ENCODE measurements at places on chromosomes 1 and 21. TPM values are rescaled to one million over a fixed set of nuclear protein-coding genes. Genes with fewer than 3 reads are reported as not detected.

Gene ENAH
- total RNA-seq: not detected

Gene SFN
- total RNA-seq: 1.8 TPM

Gene PDPN
- total RNA-seq: not detected

Gene KCNK2
- not detected for total RNA-seq

Gene MROH9
- not detected for total RNA-seq

Gene EXO1
- 29.0 TPM for total RNA-seq

Gene RGS18
- 0.28 TPM for total RNA-seq

Gene TPTE
- not detected for total RNA-seq

Gene ADGRB2
- 0.74 TPM for total RNA-seq

Gene LRP8
- 45.0 TPM for total RNA-seq

Gene PRAMEF8
- not detected for total RNA-seq

DNA sequence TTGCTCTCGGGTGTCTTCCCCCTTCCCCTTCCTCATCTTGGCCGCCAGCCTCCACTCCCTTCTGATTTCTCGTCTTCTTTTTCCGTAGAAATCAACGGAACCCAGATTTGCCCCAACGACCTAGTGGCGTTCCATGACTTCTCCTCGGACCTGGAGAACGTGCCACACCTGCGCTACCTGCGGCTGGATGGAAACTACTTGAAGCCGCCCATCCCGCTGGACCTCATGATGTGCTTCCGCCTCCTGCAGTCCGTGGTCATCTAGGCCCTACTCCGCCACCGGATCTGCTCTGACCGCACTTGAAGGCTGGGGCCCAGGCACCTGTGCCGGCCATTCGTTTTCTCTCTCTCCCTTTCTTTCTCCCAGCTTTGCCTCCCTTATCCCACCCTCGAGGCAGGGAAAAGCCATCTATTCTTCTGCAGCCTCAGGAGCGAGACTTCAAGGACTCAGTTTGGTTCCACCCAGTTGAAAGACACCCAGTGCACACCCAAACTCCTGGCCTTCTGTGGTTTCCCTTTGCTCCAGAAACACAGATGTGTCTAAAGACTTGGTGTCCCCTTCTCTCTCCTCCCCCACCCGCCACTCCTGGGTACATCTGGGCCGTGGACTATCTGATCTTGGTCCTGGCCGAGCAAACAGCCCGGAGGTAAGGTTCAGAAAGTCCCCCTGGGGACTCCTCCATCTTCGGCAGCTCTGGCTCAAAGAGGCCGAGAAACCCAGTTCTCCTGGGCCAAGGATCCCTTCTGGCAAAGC, 7.2 kb upstream of the OPTC start:
- peaks cover 4% of the 10 kb centered on the region for H3K4me1 ChIP-seq
- peak overlapping the region; percentile 67 for H3K27ac ChIP-seq
- H3K4me3 ChIP-seq: peak overlapping the region; percentile 71
- no peaks in the 10 kb centered on the region for H3K36me3 ChIP-seq

- peaks cover 78% of the 10 kb centered on the region for H3K4me1 ChIP-seq
- H3K4me3 ChIP-seq: peak overlapping the region; percentile 69
- H3K27ac ChIP-seq: peak overlapping the region; percentile 86
- DNase-seq: peak; percentile 51
- H3K27me3 ChIP-seq: peaks cover 2% of the 10 kb centered on the region
- H3K36me3 ChIP-seq: peaks cover 15% of the 10 kb centered on the region
Measured at GRCh38 chr1:25095635-25096200, 136.6 kb downstream of the SYF2 start.

- DNase-seq: no peak
- no peak overlapping the region for H3K4me3 ChIP-seq
- H3K27me3 ChIP-seq: no peaks in the 10 kb centered on the region
- H3K4me1 ChIP-seq: peaks cover 6% of the 10 kb centered on the region
- no peak overlapping the region for H3K27ac ChIP-seq
Measured at GRCh38 chr1:77857552-77857951, 30.9 kb upstream of the NEXN start.

GRCh38 chr1:4273243-4273642, 373.2 kb upstream of the C1orf174 start:
- H3K27ac ChIP-seq: no peak overlapping the region
- no peak overlapping the region for H3K4me3 ChIP-seq
- H3K4me1 ChIP-seq: no peaks in the 10 kb centered on the region
- no peak for DNase-seq
- H3K36me3 ChIP-seq: no peaks in the 10 kb centered on the region

- H3K27ac ChIP-seq: peak overlapping the region; percentile 91
- no peak for DNase-seq
- H3K27me3 ChIP-seq: no peaks in the 10 kb centered on the region
- H3K36me3 ChIP-seq: peaks cover 33% of the 10 kb centered on the region
- peak overlapping the region; percentile 74 for H3K4me3 ChIP-seq
Measured at GRCh38 chr1:198677871-198678270, 39.0 kb downstream of the PTPRC start.

DNA sequence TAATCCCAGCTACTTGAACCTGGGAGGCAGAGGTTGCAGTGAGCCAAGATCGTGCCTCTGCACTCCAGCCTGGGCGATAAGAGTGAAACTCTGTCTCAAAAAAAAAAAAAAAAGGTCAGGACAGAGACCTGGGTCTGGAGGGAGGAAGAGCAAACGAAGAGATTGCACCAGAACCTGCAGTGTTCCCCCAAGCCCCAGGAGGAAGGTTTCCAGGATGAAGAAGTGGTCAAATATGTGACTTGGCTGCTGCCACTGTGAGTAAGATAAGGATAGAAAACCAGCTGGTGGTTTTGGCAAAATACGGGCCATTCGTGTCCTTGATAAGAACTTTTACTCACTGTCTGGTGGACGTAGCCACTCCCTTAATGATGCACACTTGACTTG, 42.2 kb downstream of the CLDN14 start:
- no peaks in the 10 kb centered on the region for H3K4me1 ChIP-seq
- peaks cover 11% of the 10 kb centered on the region for H3K27me3 ChIP-seq
- no peak for DNase-seq
- H3K27ac ChIP-seq: no peak overlapping the region
- H3K4me3 ChIP-seq: no peak overlapping the region

DNA sequence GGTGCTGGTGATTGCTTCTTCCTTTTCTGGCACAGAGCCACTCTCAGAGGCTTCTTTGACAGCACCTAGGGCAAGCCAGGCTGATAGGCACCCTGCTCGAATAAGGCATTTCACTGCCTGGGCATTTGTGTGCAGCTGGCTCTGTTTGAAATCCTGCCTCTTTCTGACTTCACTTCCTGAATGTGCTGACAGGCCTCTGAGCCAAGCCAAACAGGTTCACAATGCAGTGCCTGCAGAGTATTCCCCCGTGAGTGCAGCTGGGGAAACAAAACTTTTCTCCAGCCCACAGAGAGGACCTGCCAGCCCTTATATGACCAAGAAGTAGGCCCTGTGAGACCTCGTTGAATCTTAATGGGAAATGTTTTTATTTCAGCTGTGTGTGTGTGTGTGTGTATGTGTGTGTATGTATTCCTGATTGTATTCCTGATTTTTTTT, 10.4 kb downstream of the JUN start:
- DNase-seq: peak; percentile 37
- H3K27ac ChIP-seq: peak overlapping the region; percentile 68
- peak overlapping the region; percentile 22 for H3K4me3 ChIP-seq
- H3K27me3 ChIP-seq: no peaks in the 10 kb centered on the region

GRCh38 chr1:227777156-227777555, 38.3 kb upstream of the PRSS38 start:
- DNase-seq: no peak
- peaks cover 23% of the 10 kb centered on the region for H3K4me1 ChIP-seq
- peaks cover 25% of the 10 kb centered on the region for H3K36me3 ChIP-seq
- no peak overlapping the region for H3K4me3 ChIP-seq

DNA sequence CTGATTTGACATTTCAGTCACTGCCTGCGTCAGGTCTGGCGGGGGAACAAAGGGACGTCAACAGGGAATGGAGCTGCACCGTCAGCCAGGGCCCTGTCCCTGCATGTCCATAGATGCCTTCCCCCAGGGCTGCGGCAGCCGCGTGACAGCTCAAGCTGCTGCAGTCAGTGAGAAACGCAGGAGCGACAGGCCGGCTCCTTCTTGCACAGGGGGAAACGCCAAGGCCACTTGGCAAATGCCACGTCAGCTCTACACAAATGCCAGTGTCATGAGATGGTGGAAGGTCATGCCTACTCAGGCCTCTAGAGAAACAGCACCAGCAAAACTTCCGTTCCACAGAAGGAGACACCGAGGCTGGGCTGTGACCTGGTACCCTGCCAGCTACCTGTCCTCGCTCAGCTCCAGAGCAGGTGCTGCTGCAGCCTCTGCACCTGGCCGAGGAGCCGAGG, 37.7 kb downstream of the SYF2 start:
- no peak for DNase-seq
- peaks cover 11% of the 10 kb centered on the region for H3K4me1 ChIP-seq

DNA sequence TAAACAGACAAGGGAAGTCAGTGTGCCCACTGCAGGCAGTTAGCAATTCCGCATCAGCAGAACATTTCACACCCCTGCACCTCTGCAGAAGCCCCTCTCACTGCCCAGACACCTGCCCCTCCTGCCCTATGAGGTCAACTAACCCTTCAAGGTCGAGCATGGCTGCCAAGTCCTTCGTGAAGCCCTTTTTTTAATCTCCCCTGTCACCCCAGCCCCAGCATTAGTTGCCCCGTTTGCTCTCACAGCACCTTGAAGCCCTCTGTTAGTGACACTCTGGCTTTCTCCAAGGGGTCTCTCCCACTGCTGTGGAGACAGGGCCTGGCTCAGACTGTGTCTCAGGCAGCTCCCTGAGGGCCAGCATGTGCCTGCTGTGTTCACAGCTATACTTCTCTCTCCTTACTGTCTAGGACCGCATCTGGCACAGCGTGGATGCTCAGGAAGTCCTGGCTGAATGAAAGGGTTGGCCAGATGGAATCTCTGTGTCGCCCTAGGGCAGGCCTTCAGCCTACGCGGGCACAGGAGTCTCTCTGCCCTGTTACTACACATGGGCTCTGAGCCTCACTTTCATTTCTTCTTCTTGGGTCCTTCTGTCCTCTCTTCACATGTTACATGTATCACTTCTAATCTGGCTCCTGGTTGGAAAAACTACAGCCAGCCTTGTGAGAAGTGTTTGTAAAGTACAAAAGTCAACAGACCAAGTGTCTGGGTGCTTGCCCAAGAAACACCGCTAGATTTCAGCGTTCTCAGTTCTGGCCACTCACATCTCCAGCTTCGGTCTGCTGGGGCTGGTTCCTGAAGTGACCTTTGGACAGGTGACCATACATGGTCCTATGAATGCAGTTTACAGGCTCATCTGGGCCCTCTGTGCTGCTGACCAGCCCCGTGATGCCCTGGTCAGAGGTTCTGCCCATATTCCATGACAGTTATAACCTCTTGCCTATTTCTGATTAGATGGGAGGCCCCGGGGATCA, 19.7 kb downstream of the SLC2A1 start:
- no peak for DNase-seq
- no peaks in the 10 kb centered on the region for H3K27me3 ChIP-seq
- H3K27ac ChIP-seq: peak overlapping the region; percentile 82

DNA sequence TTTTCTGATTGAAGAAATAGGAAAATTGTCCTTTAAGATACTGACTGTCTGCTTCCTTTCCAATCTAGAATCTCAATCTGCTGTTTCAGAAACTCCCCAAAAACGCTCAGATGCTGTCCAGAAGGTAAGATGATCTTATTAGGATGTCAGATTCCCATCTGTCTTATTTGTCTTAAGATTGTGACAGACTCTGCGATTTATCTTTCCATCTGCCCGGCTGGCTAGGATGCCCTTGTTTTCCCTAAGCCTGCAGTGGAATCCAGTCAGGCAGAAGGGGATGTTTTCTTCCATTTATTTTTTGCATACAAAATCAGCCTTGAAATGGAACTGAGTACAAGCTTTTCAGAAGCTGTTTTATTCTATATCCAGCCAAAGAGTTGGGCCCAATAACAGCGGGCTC, 96.5 kb downstream of the FMN2 start:
- peaks cover 4% of the 10 kb centered on the region for H3K27me3 ChIP-seq
- no peak overlapping the region for H3K4me3 ChIP-seq
- H3K27ac ChIP-seq: no peak overlapping the region
- no peaks in the 10 kb centered on the region for H3K4me1 ChIP-seq
- no peak for DNase-seq

DNA sequence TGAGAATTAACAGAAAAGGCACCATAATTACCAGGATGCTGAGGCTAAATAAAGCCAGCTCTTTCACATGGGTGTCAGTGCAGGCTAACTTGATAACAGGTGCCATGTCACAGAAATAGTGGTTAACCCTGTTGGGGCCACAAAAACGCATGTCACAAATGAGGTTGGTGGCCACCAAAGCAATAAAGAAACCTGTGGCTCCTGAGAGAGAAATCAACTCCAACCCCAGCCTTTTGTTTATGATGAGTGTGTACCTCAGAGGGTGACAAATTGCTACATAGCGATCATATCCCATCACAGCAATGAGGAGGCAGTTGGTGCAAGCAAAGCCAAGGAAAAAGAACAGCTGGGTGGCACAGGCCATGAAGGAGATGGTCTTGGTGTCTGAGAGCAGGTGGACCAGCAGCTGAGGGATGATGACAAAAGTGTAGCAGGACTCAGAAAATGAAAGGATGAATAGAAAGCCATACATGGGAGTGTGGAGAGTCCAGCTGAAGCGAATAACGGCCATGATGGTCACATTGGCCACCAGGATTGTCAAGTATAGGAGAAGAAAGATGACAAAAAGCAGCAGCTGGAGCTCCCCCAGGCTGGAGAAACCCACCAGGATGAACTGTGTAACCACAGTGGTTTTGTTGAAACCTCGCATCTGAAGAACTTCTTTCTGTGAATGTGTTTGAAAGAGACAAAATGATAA, at the start of gene OR10T2:
Gene OR10T2 (minus strand): TSS at position 649 of the 697 bp plus-strand sequence. CDS start 0 bp downstream, at position 649.
- H3K36me3 ChIP-seq: no peaks in the 10 kb centered on the region
- peaks cover 4% of the 10 kb centered on the region for H3K4me1 ChIP-seq
- H3K27ac ChIP-seq: no peak within 1 kb of the TSS
- H3K27me3 ChIP-seq: peaks cover 31% of the 10 kb centered on the region
- no peak within 1 kb of the TSS for H3K4me3 ChIP-seq

DNA sequence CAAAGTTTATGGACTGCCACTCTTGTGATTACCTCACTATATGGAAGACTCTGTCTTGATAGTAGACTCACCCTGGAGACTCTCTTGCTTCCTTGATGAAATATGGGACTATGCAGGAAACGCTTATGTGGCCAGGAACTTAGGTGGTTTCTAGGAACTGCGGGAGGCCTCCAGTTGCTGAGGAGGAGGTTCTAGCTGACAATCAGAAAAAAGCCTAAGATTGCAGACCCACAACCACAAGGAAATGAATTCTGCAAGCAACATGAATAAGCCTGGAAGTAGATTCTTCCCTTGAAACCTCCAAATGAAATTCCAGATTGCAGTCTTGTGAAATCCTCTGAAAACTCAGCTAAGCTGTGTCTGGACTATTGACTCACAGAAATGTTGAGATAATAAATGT, 88.9 kb upstream of the COL11A1 start:
- DNase-seq: no peak
- no peaks in the 10 kb centered on the region for H3K27me3 ChIP-seq
- H3K36me3 ChIP-seq: no peaks in the 10 kb centered on the region
- H3K4me1 ChIP-seq: no peaks in the 10 kb centered on the region
- H3K27ac ChIP-seq: no peak overlapping the region

GRCh38 chr1:227312361-227313025, 5.8 kb downstream of the CDC42BPA start:
- DNase-seq: no peak
- H3K36me3 ChIP-seq: no peaks in the 10 kb centered on the region
- H3K4me1 ChIP-seq: peaks cover 2% of the 10 kb centered on the region
- H3K27ac ChIP-seq: no peak overlapping the region

GRCh38 chr1:204902671-204903070, 32.0 kb downstream of the NFASC start:
- no peak for DNase-seq
- H3K27me3 ChIP-seq: peaks cover 50% of the 10 kb centered on the region
- H3K27ac ChIP-seq: no peak overlapping the region
- no peaks in the 10 kb centered on the region for H3K4me1 ChIP-seq

GRCh38 chr1:25657121-25657882, 40.7 kb downstream of the MAN1C1 start:
- no peak overlapping the region for H3K4me3 ChIP-seq
- DNase-seq: no peak
- H3K4me1 ChIP-seq: peaks cover 16% of the 10 kb centered on the region
- H3K36me3 ChIP-seq: peaks cover 24% of the 10 kb centered on the region
- peaks cover 3% of the 10 kb centered on the region for H3K27me3 ChIP-seq
